ENCODE measurements at places on chromosomes 16 and 17.
A peak's percentile ranks its signal among the peaks of the same experiment; 100 is the strongest.

DNA sequence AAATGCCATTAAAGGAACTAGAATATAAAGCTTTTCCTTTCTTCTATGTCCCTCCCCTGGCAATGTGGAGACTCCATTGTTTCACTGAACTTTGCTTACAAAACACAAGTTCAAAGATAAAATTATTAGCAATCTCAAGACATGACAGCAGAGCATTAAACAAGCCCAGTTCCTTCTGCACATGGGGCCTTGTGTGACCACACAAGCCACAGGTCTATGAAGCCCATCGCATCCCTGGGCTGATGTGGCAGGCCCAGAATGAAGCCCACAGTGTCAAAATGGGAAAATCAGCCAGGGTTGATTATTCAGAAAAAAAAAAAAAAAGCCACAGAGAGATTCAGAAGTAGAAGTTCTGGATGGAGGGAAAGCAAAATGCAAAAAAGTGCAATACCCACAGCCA, 12.9 kb upstream of the SLC39A11 start:
- no peak for DNase-seq

DNA sequence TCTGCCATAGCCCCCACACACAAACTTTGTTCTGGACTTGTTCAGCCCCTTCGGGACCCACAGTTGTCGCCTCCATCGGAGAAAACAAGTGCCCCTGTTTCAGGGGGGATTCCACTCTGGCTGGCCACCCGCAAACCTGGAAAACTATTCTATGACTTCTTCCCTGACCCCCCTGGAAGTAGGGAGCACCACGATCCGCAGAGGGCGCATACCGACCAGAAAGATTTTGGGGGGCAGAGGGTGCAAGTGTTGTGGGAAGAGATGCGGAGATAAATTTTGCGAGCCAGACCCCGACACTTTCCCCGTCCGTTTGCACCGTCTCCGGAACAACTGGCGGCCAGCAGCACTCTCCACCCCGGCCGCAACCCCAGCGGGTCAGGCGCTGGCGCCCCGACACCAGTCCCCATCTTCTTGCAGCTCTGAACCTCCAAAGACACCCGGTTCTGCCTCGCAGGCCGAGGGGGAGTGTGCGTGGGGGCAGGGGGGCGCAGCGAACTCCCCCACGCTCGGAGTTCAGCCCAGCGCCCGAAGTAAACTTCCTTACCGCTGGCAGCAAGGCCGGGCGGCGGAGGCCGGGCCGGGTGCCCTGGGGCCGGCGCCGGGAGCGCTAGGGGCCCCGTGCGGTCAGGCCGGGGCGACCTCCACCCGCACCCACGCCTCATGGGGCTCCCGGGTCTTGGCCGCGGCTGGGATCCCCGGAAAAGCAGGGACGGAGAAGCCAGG, 744 bp downstream of the SALL1 start:
- DNase-seq: no peak

- peak; percentile 41 for DNase-seq
Measured at GRCh38 chr17:19762515-19762961, 14.4 kb upstream of the ALDH3A1 start.

GRCh38 chr17:27352448-27353032, 58.6 kb downstream of the WSB1 start:
- no peak for DNase-seq

- DNase-seq: no peak
Measured at GRCh38 chr16:56295739-56296527, 104.6 kb downstream of the GNAO1 start.

DNA sequence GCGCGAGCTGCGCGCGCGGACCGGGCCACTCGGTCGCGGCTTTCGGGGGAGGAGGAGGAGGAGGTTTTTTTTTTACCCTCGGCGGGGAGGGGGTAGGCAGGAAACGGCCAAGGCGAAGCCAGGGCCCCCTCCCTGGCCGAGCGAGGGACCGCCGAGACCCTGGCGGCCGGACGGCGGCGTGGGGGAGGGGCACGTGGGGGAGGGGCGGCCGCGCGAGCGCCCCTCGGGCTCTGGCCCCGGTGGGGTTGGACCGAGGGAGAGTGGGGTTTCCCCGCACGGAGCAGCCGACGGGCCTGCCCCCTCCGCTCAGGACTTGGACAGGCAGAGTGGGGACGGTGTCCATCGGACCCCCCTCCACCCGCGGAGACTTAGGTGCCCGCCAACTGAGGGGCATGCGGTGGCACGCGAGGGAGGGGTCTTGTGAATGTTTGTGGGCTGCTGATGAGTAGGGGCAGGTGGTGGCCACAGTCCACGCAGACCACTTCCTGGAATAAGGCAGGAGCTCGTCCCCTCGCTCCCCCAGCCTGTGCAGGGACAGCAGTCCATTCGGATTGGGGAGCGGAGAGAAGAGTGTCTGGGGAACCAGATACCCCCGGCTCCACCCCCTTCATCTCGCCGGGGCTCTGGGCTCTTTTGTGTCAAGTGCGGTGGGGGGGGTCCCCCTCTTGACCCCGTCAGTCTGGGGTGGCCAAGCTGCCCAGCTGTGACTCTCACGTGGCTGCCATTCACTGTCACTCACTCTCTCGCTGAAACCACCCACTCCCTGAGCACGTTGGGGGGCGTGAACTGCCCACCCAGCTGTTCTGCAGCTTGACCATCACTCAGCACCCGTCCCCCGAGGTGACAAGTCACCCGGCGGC, 3.0 kb upstream of the CHD3 start:
- no peak for DNase-seq

- no peak for DNase-seq
Measured at GRCh38 chr16:77289331-77289809, 90.2 kb downstream of the SYCE1L start.

- DNase-seq: no peak
Measured at GRCh38 chr16:85842848-85843247, 43.4 kb downstream of the COX4I1 start.

- no peak for DNase-seq
Measured at GRCh38 chr17:33977729-33978514, 277.2 kb upstream of the CCL2 start.

DNA sequence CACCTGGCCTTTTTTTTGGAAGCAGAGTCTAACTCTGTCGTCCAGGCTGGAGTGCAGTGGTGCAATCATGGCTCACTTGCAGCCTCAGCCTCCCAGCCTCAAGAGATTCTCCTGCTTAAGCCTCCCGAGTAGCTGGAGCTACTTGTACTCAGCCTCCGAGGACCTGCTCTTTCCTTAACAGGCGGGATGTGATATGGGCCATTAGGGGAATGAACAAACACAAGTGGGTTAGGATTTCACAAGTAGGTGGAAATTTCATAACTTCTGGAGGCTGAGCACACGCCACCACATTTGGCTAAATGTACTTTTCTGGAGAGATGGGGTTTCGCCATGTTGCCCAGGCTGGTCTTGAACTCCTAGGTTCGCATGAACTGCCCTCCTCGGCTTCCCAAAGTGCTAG, 4.1 kb downstream of the PAM16 start:
- no peak for DNase-seq

GRCh38 chr17:60993497-60993896, 315.8 kb downstream of the BCAS3 start:
- no peak for DNase-seq

- DNase-seq: no peak
Measured at GRCh38 chr17:63402431-63403212, 43.5 kb downstream of the CYB561 start.

- DNase-seq: no peak
Measured at GRCh38 chr17:74280093-74280513, 6.1 kb downstream of the DNAI2 start.

DNA sequence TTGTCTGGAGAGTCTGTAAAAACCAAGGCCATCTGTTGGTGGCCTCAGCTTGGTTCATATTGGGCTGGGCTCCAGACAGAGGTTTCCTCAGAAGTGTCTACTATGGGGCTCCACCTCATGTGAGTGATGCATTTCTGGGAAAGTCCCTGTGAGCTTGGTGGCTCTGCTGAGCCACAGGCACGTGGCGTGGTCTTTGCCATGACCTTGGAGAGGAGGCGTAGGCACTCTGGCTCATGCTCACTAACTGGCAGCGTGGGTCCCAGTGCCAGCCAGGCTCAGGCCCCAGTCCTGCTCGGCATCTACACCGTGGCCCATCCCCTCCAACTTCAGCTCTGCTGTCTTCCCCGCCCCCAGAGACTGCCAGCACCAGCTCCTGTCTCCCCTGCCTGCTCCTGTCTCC, 10.7 kb upstream of the SMTNL2 start:
- no peak for DNase-seq

- DNase-seq: no peak
Measured at GRCh38 chr16:28067604-28068379, 4.3 kb upstream of the GSG1L start.

GRCh38 chr16:57723170-57723569, 12.4 kb upstream of the KATNB1 start:
- DNase-seq: no peak

DNA sequence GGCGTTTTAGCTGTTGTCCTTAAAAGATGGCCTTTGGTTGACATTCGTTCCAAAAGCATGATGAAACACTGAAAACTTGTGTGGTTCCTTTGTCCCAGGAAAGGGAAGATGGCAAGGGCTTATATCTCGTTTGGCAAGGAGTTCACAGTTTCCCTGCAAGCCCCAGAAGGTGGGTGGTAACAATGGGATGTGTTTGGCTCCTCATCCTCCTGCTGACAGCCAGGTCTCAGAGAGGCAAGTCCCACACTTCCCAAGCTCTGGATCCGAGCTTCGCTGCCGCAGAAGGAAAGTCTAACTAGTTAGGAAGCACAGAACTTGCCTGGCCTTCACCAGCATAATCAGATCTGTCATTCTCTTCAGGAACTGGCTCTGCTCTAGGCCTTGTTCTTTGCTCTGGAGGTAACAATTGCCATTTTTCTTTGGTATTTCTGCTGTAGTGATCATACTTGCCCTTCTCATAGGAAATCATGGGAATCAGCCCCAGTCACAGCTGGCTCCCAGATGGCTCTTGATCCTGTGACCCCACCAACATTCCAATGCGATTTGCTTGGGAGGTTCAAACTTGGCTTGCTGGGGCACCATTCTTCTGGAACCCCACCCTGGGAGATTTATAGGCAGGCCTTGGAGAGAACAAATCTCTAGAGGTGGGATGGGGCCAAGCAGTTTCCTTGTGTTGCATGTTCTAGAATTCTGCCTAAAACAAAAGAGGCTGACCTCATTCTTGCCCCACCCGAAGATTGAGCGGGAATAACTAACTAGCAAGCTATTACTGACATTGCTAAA, 17.9 kb downstream of the KPNA2 start:
- DNase-seq: no peak

- no peak for DNase-seq
Measured at GRCh38 chr17:15278924-15279477, 13.9 kb upstream of the PMP22 start.

DNA sequence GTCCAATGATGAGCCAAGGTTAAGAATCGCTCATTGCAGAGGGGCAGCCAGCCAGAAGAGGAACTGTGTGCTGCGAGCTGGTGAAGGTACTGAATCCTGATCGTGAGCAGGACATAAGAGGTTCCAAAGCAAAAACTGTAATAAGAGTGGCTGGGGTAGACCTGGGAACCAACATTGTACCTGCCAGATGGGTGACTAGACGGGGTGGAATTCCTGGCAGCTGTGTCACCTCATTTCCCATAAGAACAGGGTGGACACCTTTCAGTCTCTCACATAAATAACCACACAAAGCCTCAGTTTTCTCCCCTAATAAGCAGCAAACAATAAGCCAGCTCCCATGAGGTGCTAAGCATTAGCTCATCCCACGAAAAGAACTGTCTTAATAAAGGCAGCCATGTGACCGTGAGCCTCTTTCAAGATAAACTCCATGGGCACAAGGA, 290.3 kb downstream of the SOX9 start:
- DNase-seq: no peak

DNA sequence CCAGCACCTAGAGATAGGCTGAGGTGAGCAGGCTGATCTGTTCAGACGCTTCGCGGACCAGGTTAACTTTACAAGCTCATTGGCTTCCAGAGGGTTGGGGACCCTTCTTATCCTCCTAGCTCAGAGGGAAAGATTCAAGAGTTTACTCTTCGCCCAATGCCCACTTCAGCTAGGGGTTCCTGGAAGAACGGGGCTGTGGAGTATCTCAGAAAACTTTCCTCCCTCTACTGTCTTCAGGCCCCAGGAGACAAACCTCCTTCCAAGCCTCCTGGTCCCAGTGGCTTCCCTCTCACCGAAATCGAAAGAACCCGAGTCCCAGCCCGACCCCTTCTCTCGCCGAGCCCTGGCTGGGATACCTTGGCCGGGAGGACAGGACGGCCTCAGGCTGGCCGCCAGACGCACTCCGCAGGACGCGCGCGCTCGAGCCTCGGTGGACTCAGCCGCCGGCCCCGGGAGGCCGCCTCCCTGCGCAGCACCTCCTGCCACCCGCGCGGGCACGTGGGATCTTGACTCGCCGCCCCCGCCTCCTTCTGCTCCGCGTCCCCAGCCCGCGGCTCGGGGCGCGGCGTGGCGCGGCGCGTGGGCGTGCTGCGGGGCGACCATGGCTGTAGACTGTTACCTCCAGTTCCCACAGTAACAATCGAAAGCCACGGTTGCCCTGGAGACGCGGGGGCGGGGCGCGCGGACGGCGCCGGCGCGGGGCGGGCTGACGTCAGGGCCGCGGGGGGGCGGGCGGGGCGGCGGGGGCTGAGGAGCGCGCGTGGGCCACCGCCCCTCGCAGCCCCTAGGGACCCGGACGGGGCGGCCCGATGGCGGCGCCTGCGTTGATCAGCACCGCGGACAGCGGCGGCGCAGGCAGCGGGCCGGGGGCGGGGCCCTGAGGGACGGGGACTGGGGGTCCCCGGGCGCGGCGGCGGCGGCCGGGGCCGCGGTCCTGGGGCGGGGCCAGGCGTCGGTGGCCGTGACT, 5.3 kb upstream of the HIC1 start:
- peak; percentile 82 for DNase-seq

GRCh38 chr16:2250652-2251295, 613 bp downstream of the ECI1 start:
- DNase-seq: no peak

DNA sequence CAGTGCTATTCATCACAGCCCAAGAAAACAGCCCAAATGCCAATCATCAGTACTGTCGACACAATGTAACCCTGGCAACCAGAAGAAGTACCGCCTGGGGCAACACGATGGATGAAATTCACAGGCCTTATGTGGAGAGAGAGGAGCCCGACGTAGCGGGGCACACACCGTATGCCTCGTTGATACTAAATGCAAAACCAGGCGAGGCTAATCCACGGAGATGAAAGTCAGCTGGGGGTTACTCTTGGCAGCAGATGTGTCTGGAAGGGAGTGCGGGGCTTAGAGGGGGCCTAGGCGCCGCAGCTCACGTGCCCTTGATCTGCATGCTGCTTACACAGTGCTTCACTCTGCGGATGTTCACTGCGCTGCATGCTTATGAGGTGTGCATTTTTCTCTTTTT, 29.8 kb downstream of the ITGAE start:
- no peak for DNase-seq

- DNase-seq: no peak
Measured at GRCh38 chr17:68599091-68599490, 2.1 kb downstream of the FAM20A start.

DNA sequence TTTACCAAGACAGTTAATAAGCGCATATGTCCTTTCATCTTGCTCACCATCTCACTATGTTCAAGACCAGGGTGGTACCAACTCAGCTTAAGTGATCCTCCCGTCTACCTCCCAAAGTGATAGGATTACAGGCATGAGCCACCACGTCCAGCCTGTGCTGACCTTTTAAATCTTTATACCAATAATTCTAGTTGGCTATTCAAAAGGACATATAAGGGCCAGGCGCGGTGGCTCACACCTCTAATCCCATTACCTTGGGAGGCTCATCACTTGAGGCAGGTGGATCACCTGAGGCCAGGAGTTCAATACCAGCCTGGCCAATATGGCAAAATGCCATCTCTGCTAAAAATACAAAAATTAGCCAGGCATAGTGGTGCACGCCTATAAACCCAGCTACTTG, 2.4 kb downstream of the CEP95 start:
- no peak for DNase-seq

- peak; percentile 40 for DNase-seq
Measured at GRCh38 chr16:66270333-66270927, 96.1 kb upstream of the CDH5 start.
